Activated T-helper 1 cell treated with anti-CD3 and anti-CD28 coated beads, Interleukin-2, amount 50 U/mL, for 16 hours (primary cell): ENCODE measurements at places on chromosomes 3 and 15.
A peak's percentile ranks its signal among the peaks of the same experiment; 100 is the strongest.

GRCh38 chr3:181630853-181631252 lies 80.9 kb upstream of the SOX2 start:
- no peak for DNase-seq

DNA sequence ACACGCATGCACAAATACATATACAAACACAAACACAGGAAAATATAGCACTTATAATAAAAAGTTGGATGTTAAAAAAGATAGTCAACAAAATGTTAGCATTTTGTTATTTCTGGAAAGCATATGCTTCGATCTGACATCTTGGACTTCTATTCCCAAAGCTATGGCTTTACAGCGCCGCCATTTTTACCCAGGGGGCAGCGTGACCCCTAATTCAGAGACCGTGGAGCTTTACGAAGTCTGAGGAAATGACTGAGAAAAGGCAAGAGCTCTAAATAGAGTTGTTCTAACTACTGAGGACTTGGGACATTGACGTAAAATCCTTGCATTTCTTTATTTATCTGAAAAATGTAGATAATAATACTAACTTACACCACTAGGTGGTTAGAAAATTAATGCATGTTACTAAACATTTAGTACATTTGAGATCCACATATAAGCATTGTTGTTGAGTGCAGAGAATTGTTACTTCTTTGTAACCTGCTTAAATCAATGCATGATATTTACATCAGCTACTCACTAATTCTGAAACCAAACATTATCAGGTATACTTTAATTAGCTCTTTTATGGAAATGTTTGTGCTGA lies 155.4 kb downstream of the TP63 start:
- no peak for DNase-seq

- DNase-seq: no peak
These were observed 19.0 kb upstream of the TRAK1 start for GRCh38 chr3:42071904-42072812.

- no peak for DNase-seq
These were observed 24.5 kb upstream of the GOLGA6C start for GRCh38 chr15:75233504-75234190.

GRCh38 chr15:73851689-73852088 lies 21.7 kb upstream of the TBC1D21 start:
- DNase-seq: no peak

DNA sequence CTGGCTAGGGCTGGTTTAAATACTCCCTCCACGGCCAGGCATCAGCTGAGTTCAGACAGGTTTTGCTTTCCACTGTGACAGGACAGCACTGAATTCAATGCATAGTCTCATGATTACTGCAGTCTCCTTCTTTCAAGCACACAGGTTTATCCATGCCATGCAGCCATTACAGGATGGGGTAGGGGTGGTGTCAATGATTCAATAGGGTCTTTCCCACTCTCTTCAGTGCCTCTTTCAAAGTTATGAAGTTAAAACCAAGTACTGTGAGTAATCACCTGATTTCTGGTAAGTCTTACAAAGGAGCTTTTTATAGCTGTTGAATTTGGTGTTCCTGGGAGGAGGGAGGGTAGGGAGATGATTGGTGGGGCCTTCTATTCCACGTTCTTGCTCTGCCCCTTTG lies 47.2 kb downstream of the TMEM212 start:
- DNase-seq: no peak

- DNase-seq: no peak
These were observed 197.8 kb upstream of the ZNF717 start for GRCh38 chr3:75983111-75983510.

DNA sequence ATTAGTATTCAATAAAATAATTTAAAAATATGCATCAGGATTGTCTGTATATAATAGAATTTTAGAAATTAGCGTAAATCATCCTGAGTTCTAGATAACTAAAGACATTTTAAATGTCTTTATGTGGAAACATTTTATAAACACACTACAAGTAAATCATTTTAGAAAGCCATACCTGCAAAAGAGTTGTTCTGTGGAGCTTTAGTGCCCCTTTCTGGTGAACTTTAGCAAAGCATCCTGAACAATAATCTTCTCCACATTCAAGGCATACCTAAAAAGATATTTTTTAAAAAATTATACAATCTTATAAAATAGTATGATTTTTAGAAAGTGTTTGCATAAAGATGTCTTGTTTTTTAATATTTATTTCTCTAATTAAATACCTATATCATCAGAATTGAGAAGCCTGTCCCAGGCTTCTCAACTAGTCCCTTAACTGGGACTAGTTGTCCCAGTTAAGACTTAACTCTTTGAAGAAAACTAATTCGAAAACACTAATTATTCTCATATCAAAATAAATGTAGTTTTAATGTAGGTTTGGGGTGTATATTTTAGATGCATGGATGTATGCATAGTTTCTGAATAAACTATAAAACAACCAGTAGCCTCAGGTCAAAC lies 29.7 kb downstream of the ZBBX start:
- no peak for DNase-seq

DNA sequence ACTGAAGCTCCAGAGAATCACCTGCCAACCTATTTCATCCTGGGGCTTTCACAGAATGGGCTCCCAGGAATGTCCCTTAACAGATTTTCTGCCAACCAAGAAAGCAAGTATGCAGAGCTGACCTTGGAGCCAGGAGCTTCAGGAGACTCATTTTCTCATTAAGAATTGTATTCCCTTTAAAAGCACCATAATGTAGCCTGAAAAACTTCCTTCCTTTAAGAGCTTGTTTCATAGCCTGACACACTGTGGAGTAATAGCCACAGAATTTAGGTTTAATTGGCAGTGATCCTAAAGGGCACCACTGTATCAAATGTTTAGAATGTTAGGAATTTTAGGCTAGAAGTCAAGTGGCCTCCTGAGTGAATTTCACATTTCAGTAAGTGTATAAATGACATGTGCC lies 309.8 kb downstream of the GBE1 start:
- DNase-seq: no peak

DNA sequence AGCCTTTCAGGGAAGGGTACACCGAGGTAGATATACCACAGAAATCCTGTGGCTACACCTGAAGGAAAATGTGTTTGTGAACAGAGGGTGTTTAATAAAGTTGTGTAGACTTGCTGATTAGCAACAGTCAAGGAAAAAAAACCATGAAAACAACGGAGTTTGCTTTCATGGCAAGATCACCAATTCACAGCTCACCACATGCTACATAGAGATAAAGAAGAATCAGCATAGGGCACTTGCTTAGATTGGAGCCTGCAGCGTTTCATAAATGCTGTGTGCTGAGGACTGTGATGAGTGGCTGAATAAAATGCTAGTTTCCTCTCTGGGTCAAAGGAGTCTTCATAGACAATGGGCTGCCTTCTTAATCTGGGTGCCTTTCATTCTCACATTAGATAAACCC lies 257.6 kb downstream of the SLC9A9 start:
- DNase-seq: no peak

- DNase-seq: no peak
These were observed 26.0 kb downstream of the LARS2 start for GRCh38 chr3:45414341-45414740.

GRCh38 chr3:196645897-196646665 lies 6.6 kb downstream of the NRROS start:
- no peak for DNase-seq

- DNase-seq: no peak
These were observed 26.0 kb downstream of the ACSBG1 start for GRCh38 chr15:78208341-78208844.

- DNase-seq: no peak
These were observed 2.9 kb downstream of the ABHD5 start for GRCh38 chr3:43693594-43693993.

DNA sequence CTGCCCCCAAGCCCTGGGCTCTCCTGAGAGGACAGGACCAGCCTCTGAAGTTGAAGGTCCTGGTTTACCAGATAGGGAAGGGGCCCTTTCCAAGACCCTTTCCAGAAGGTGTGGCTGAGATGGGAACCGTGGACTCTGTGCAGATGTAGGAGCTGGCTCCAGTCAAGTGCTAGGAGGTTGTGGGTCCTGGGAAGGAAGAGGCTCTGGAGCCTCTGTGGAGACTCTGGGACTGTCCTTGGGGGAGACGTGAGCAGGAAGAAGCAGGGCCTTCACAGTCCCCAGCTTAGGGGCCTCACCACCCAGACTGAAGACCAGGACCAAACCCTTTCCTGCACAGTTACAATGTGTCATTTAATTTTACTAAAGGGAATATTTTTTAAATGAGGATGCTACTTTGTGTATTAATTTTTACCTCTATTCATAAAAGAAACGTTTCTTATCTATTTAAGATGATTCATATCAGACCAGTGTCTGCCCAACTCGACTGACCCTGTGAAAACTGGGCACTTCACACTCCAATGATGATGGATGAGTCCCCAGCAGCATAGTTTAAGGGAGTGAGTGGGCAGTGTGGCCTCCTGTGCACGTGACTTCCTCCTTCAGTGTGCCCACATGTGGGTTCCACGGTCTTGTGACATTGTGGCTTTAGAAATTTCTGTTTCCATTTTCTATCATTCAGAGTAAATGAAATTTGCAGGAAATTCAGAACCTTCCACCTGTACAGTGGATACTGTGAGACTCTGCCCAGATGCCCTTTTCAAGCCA lies 10.9 kb downstream of the CCR5AS start:
- no peak for DNase-seq

- DNase-seq: no peak
These were observed 34.8 kb upstream of the PFN2 start for GRCh38 chr3:150005243-150006112.

DNA sequence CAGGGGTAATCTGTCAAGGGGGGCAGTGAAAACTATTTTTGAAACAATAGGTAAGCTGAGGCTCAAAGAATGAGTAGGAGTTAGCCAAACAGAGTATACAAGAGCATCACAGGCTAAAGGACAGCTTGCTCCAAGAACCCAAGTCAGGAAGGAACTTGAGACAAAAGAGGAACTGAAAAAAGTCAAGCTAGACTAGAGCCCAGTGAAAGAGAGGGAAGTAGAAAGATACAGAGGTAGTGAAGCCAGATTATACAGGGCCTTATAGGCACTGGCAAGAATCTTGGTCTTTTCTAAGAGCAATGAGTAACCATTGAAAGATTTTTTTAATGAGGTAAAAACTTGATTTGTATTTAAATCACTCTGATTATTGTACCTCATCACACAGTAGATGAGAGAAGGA lies 69.9 kb downstream of the FILIP1L start:
- no peak for DNase-seq

DNA sequence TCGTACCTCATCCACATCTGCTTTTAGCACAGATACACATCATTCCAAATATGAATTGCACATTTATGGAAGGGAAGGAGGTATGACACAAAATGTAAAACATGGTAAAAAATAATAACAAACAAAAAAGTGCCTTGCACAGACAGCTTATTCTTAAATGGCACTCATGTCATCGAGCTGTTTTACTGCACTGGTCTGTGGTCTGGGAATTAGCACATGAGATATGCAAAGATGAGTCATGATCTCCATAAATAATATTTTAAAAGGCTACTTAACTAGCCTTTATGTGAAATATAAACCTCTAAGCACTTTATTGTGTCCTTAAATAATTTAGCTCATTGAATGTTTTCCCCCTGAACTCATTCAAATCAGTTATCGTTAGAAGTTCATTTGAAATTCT lies 142.2 kb upstream of the ZNF385D start:
- no peak for DNase-seq

- DNase-seq: no peak
These were observed 14.2 kb upstream of the CAND2 start for GRCh38 chr3:12782172-12782815.

DNA sequence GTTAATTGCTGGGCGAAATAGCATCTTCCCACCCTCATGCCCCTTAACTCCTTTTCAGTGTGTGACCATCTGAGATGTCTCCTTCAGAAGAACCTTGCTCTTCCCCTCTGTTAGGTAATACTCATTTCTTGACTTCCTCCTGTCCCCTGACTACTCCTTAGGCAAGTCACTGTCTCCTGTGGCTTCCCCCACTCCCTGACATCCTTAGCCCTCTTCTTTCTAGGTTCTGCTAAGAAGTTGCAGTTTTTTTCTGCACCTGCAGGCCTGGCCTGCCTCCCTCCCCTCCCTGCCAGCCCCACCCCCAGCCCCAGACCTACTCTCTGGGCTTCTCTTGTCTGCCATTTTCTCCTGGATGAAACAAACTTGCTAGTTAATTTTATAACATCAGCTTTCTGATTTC lies 15.2 kb upstream of the EID1 start:
- DNase-seq: no peak

DNA sequence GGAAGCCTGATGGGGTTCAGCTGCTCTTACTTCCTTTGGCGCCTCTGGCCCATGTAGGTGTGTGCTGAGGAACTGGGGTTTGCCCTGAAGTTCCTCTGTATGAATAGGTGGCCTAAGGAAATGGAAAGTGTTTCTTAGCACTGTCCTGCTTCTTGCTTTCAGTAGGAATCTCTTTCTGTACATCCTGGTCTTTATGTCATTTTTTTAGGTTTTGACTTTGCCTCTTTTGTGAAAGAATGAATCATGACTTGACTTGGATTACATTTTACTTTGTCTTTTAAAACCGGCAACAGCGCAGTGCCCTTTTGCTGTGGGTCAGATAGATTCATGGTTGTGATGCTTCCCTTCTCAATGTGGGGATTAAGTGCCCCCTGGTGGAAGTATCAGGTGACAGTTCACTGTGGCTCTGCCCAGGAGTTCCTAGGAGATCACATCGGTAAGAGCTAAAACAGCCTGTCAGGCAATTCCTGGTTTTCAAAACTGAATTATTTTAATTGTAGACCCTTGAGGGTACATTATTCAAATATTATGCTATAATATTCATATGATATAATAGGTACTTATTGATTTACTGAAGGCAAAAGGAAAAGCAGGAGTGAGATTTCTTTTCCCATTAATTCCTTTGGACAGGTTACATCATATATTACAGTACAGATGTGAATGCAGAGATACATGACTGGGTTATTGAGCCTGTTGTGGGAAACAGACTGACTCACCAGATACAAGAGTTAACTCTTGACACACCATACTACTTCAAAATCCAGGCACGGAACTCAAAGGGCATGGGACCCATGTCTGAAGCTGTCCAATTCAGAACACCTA lies 95.4 kb downstream of the HCN4 start:
- peak; percentile 5 for DNase-seq

- DNase-seq: no peak
These were observed 19.8 kb downstream of the TYRO3 start for GRCh38 chr15:41578736-41579383.

GRCh38 chr3:153252963-153253362 lies 90.9 kb downstream of the RAP2B start:
- DNase-seq: no peak

DNA sequence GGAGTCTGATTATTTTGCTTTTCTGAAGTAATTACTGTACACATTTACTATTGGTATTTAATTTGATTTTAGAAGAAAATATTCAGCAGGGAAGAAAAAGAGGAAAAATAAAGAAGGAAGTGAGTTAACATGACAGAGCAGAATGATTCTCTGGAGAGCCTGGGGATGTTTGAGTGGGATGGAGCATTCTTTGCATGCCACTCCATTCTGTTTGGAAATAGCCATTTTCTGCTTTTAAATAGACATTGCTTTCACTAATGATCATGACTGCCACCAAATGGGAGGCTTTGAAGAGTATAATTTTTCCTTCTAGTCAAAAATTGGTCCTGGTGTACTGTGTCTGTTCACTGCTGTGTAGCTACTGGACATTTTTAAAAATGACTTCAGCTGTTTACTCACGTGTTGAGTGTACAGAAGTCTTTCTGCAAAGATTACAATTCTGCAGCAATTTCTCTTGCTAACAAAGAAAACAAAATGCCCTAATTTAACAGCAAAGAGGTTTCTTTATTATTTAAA lies 196.1 kb downstream of the RYR3 start:
- no peak for DNase-seq

- no peak for DNase-seq
These were observed 612.8 kb upstream of the AGTR1 start for GRCh38 chr3:148084931-148085330.

- DNase-seq: no peak
These were observed at the start of gene ANKRD28 for GRCh38 chr3:15797642-15798303. Gene ANKRD28, minus strand, starts transcription at chr3:15797979. Its CDS starts 1,458 bp downstream, at chr3:15796521.
